Ovary (tissue), 10 donors: ENCODE measurements at places on chromosomes 7 and 10.
A peak's percentile ranks its signal among the peaks of the same experiment; 100 is the strongest.

DNA sequence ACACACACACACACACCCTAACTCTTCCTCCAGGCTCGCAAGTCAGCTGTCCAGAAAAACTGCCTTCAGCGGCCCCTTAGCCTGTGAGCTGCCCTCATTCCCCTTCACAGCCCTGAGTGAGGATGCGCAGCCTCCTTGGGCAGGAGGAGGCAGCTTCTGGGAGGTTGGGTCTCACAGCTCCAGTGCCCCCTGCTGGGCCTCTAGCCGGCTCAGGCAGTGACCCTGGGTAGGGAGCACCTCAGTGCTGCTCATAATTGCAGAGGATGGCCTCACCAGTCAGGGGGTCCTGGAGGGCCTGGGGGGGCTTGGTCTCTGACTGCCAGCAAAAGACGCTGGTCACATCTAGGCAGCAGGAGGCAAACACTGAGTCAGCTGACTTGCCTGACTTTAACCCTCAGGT is 43.7 kb downstream of the ZNF273 start:
- no peak for DNase-seq

DNA sequence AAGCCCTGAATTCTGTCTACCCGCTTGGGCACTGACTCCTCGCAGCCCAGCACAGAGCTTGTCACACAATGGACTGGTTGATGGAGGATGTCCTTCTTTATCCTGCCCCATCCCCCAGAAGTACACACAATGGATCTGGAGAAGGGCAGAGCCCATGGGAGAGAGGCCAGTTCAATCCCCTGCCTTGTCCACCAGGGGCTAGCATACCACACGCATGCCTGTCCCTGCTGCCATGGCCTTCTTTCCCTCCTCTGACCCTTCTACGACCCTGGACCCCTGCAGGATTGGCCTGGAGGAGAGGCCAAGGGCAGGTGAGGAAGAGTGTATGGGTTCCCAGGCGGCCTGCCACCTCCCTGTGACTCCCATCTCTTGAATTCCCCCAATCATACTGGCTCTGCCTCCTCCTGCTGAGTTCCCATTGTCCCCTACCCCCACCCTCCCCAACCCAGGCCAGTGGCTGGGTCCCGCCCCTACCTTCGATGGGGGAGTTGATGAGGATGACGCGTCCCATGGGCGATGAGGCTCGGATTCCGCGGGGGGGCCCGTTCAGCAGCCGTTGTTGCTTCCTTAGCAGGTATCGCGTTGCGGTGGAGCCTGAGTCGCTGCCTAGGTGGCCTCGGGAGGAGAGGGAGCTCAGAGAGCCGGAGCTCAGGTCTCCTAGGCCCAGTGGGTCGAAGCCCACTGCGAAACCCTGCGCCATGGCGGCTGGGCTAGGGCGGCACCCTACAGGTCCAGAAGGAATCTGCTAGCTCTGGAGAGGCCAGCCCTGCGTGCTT is 1.2 kb downstream of the PDZD7 start:
- DNase-seq, result no peak

DNA sequence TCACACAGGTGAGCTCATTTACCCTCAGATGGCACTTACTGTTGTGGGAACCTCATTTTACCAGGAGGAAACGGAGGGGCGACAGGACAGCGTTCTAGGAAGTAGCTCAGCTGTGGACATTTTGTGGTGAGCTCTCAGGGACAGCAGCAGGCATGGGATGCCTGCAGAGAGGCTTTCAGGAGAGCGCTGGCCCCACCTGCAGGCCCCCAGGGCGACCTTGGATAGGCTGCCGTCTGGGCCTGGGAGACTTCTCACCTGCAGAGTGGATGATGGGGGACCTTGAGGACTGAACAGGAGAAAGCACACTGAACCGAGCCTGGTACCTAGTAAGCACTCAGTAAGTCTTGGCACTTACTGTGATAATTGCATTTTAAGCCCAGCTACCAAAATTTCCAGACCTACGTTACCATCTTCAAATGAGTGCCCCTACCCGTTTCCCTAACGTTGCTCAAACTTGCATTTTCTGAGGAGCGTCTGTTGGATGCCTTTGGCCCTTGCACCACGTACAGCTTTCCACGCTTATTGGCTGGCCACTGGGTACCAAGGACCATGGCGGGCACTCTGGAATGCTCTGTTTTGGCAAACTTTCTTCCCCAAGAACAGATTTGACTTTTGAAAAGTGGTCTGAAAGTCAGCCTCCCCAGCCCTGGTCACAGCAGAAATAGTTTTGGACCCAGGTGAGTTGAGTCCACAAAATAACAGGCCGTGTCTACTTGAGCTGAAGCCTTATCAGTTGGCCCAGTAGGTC is 223.4 kb downstream of the EBF3 start:
- DNase-seq, result no peak

GRCh38 chr7:74376256-74377036 is 77.3 kb upstream of the GTF2IRD1 start:
- DNase-seq, result no peak

GRCh38 chr7:37109016-37109683 is 339.5 kb downstream of the ELMO1 start:
- no peak for DNase-seq

GRCh38 chr7:1735262-1735661 is 65.2 kb downstream of the ELFN1 start:
- DNase-seq, result no peak

GRCh38 chr10:59177031-59177797 is 771 bp downstream of the PHYHIPL start:
- DNase-seq, result no peak

DNA sequence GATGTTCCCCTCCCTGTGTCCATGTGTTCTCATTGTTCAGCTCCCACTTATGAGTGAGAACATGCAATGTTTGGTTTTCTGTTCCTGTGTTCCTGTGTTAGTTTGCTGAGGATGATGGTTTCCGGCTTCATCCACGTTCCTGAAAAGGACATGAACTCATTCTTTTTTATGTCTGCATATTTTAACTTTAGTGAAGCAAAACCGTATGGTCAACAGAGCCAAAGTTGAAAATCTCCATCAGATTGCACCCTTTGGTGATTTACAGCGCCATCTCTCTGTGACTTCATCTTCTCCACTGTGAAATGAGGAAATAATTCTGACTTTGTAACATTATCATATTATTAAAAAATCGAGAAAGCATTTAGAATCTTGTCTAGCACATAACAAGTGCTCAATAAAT is 132.3 kb upstream of the PLXDC2 start:
- DNase-seq, result no peak

- no peak for DNase-seq
Measured at GRCh38 chr10:113232928-113233511, 283.0 kb downstream of the TCF7L2 start.

DNA sequence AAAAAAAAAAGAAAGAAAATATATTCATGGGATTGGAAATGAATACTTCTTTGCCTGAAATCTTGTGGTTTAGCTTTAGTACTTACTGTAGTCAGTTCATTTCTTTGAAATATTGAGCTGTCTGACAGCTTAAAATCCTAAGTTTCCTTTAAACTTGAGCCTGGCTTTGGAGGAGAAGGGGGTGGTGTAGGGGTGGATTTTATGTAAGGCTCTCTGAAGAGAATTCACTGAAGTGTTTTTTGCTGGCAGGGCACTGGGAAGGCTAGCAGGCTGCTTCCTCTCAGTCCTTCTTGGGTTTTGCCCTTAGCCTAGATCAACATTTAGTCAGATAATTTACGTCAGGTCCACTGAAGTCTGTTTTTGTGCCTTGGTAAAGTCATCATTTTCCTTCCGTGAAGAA is 516.5 kb downstream of the AUTS2 start:
- no peak for DNase-seq

GRCh38 chr10:96857301-96858012 is 25.4 kb downstream of the LCOR start:
- DNase-seq, result no peak

GRCh38 chr10:102449321-102450123 is 1.8 kb downstream of the C10orf95 start:
- DNase-seq, result peak; percentile 76

- no peak for DNase-seq
Measured at GRCh38 chr7:149071641-149072437, 18.7 kb downstream of the ZNF786 start.

DNA sequence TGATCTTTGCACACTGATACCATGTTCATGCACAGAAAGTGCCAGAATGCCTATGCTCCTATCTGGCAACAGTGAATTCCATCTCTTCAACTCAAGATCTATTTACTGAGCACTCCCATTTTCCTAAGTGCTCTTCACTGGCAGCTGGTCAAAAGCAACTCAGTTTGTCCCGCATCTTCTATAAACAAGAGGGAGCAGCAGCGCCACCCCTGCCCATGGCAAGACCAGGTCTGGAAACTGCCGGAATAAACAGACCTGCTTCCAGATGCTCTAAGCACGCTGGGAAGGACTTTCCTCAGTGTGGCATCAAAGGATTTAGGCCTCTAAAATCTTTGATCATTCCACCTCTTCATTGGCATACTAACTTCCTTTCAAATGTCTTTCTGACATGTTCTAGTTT is 104.4 kb upstream of the MACROH2A2 start:
- no peak for DNase-seq
